ENCODE measurements at places on chromosomes 12 and 14.

- DNase-seq, result no peak
Measured at GRCh38 chr12:66409195-66409871, 107.0 kb downstream of the HELB start.

GRCh38 chr14:102654298-102654697 is 61.8 kb downstream of the RCOR1 start:
- no peak for DNase-seq

GRCh38 chr14:35406506-35407305 is 2.2 kb upstream of the NFKBIA start:
- DNase-seq, result no peak

GRCh38 chr14:60915781-60916180 is 65.1 kb downstream of the TRMT5 start:
- no peak for DNase-seq

GRCh38 chr14:85911044-85911443 is 381.1 kb downstream of the FLRT2 start:
- DNase-seq, result no peak

- DNase-seq, result no peak
Measured at GRCh38 chr12:97301576-97301975, 161.0 kb upstream of the RMST start.

DNA sequence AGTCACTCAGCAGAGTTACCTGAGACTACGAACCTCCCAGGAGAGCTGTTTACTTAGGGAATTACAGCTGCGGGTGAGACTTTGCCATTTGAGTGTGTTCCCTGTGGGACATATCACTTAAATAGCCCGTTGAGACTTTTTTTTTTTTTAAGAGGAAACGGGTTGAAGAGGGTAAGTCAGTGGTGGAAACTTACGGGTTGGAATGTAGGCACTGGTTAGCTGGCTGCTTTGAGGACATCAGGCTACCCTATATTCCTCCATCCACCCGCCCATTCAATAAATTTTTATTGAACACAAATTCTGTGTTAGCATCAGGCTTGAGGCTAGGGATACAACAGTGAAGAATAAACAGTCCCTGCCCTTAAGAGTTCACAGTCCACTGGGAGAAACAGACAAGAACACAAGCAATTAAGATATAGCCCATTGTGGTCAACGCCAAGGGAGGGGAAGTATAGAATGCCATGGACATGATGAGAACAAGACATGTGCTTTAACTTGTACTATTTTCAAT is 88.1 kb upstream of the CPSF6 start:
- DNase-seq, result no peak

DNA sequence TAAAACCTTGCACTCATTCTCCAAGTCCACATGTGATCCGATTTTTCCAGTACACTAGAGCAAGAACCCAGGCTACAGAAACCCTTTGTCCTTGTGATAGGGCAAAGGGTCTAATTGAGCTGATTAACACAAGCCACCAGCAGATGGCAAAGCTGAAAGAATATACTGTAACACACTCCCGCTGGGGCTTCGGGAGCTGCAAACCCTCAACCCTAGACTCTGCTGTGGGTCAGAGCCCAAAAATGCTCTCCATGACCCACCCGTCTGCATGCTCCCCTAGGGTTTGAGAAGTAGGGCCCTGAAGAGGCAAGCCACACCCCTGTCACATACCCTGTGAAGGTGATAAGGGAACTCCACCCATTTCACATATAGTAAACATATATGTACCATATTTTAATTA is 33.6 kb upstream of the PCNX1 start:
- DNase-seq, result no peak

DNA sequence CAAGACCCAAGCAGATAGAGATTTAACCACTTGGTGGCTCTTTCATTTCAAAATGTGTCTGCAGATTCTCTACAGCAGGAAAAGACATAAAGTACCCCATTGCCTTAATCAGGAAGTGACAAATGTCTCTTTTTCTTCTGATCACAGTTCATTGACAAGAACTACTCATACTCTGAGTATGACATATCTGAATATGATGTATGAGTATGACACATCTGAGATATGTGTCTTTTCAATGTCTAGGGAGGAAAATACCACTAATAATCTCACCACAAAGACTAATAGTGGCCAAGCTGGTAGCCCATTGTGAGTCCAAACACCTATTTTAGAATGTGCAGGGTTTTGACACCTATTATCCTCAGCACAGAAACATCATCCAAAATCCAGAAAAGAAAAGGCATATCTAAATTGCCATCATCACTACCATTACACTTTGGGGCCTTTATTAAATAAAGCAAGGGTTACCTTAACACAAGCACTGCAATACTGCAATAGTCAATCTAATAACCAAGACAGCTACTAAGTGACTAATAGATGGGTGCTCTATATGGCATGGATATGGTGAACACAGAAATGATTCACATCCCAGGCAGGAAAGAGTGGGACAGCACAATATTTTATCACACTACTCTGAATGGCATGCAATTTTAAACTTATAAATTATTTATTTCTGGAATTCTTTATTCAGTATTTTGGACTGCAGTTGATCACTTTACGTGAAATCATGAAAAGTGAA is 243.7 kb upstream of the FAR2 start:
- DNase-seq, result no peak

- no peak for DNase-seq
Measured at GRCh38 chr12:716506-716905, 35.9 kb upstream of the WNK1 start.

DNA sequence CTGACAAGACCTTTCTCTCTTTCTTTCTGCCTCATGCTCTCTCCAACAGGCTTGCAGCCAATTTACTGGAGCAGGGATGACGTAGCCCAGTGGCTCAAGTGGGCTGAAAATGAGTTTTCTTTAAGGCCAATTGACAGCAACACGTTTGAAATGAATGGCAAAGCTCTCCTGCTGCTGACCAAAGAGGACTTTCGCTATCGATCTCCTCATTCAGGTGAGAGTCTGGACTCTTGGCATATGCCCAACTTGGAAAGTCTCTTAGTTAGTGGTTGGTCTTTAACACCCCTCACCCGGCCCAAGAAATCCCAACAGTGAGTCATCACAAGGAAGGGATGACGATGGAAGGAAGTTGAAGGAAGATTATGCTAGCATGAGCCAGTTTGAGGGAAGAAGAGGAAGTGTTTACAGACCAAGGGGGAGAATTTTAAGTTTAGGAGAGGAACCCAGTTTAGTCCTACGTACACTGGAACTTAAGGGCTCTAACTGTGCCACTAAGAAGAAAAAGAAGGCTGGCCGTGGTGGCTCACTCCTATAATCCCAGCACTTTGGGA is 189.7 kb downstream of the ETV6 start:
- no peak for DNase-seq

GRCh38 chr14:21229821-21230220 is 39.4 kb downstream of the HNRNPC start:
- DNase-seq, result no peak

DNA sequence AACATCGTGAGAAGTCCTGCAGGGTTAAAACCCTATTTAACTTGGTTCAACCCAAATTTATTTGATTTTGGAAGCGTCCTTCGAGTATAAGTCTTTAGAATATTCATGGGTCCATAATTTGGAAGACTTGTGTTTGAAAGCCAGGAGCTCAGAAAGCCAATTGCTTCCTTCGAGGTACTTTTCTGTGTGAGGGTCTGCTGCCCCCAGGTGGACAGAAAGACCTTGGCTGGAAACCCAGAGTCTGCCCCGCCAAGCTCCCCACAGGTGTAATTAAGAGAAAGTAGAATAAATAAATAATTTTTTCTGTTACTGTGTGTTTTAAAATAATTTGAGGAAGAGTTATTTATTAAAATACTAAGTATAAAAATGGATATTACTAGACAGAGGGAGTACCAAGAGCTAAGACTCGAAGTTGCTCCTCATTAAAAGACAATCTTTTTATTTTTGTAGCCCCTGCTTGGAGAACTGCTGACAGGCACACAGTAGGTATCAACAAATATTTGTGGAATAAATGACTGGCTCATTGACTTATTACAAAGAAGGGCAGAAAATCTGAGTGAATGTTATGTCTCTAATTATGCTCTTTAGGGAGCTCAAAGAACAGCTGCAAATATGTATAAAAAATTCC is 105.8 kb downstream of the PAH start:
- DNase-seq, result no peak

DNA sequence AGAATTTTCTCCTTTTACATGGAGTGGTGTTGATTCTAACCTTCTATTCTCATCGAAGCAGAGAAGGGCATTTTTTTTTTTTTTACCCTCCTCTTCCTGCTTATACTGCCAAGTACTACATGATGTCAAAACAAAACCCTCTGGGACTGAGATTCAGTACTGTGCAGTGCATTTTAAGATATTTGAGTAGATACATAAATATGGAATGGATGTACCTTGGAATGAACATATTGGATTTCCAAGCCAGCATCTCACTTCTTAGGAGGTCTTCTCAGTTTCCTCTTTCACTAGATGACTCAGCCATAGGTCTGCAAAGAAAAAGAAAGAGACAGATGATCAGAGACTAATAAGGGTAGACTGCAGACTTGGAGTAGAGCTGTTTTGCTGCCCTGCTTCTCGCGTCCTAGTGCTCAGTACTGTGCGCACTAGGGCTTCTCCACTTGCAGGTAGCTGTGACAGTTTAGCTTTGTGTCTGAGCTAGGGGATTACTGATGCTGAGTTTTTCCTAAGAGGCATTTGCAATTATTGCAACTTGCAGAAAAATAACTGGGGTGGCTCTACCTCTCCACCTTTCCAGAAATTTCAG is 20.4 kb downstream of the TPH2 start:
- DNase-seq, result no peak

GRCh38 chr14:26687301-26687837 is 89.5 kb upstream of the NOVA1 start:
- DNase-seq, result no peak

GRCh38 chr12:105457026-105457425 is 126.5 kb downstream of the C12orf75 start:
- no peak for DNase-seq

GRCh38 chr12:94676031-94676641 is 25.8 kb upstream of the TMCC3 start:
- DNase-seq, result no peak

- DNase-seq, result no peak
Measured at GRCh38 chr14:46290706-46291105, 360.9 kb downstream of the RPL10L start.

DNA sequence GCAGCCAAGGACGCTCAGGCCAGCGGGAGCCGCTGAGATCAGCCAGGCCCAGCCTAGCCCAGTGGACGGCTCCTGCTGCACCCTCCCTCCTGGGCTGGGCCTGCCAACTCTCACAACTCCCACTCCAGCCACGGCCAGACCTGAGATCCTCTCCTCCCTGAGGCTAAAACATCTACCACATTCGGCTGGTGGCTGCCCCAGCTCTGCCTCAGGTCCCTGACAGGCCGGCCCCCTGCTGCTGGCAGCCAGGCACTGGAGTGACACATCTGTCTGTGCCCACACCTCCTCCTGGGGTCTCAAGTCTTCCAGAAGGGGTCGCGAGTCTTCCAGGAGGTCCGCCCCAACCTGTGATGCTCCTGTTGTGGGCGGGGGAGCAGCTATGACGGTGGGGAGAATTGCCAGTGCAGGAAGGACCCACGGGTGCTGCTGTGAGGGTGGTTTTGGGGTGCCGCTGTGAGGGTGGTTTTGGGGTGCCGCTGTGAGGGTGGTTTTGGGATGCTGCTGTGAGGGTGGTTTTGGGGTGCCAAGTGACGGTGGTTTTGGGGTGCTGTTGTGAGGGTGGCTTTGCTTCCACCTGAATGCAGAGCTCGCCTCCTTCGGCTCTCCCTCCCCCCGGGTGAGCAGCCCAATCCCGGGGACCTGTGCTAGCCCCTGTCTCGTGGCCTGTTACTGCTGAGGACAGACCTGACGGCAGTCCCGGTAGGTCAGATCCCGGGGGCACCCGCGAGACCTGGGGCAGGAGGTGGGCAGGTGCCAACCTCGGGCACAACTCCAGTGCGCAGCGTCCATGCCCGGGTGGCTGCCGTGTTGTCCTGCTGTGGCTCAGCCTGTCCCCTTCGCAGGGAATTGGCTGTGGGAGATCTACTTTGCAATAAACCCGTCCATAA is 27.5 kb upstream of the C14orf180 start:
- DNase-seq, result no peak

DNA sequence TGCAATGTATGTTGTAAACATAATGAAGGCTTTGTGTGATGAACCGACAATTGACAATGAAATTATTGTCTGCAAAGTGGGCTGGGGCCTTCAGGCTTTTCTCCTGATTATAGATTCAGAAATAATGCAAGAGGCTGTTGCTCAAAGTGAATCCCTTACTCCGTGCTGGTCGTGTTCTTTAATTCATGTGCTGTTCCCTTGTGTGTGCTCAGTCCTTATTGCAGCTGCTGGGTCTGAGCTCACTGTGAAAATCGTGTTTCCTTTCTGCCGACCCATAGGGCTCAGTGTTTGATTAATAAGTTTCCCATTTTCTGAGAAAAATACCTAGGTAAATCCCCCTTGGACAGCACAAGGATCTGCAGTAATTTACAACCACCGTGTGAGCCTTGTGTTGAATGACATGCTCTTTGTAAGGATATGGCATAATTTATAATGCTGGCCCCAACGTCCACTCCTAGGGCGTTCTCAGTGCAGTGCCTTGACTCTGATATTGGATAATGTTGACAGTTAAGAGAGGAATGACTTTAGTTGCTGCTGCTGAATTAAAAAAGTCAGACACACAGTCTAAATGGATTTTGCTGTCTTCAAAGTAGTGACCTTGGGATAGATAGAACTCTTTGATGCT is 81.6 kb downstream of the RGS6 start:
- DNase-seq, result no peak

- no peak for DNase-seq
Measured at GRCh38 chr12:58139894-58140293, 198.5 kb downstream of the ATP23 start.

- DNase-seq, result no peak
Measured at GRCh38 chr14:102574281-102575159, 17.9 kb upstream of the RCOR1 start.

DNA sequence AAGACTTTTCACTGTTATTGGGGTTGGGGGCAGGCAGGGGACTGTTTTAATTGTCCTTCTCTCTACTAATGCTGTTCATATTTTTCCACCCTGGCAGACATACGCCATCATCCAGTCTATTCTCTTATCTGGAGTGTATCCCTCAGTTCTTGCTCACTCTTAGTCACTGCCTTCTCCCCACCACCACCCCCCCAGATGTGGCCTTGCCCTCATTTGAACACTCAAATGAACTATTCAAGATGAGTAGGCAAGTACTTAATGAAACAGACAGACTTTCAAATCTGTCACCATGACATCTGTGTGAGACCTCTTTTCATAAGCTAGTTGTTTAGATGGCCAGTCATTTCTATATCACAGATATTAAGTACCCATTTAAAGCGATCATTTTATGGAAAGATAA is 10.1 kb downstream of the NUDT4 start:
- no peak for DNase-seq

DNA sequence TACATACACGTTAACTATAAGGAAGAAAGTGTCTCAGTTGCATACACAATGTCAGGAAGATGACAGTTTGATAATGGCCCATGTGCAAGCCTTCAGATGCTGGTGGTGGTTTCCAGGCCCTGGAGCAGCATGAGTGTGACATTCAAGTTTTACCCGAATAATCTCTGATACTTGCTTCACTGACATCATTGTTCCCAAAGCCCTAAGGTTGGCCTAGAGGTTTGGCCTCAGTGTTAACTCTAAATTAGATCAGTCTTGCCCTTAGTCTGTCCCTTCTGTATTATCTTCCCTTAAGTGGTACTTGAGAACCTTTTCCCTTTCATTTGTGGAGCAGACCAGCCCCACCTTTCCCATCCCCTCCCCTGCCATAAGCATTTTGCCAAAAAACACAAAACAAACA is 24.0 kb upstream of the PDE1B start:
- no peak for DNase-seq

- no peak for DNase-seq
Measured at GRCh38 chr12:130525384-130526172, 187.9 kb downstream of the PIWIL1 start.
